ENCODE measurements at places on chromosomes 4 and X.

- DNase-seq = no peak
Measured at GRCh38 chr4:107548211-107548905, 171.7 kb downstream of the PAPSS1 start.

DNA sequence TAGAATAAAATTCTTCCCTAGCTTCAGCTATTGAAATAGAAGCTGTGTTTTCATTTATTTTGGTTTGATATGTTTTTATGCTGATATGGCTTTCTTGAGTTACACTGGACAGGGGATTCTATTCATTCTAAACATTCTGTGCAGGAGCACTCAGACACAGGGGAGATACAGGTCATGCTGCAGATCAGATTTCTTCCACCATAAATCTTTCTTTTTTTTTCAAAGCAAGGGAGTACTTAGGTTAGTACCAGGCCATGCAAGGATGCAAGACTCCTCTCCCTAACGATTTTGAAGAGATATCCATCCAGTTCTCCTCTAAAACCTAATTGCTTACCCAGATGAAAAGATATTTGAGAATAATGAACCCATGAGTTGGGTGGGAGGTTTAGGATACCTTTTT, 21.4 kb downstream of the ETDC start:
- no peak for DNase-seq

GRCh38 chr4:55237839-55238238, 108.2 kb upstream of the SRD5A3 start:
- DNase-seq = no peak

- no peak for DNase-seq
Measured at GRCh38 chrX:76893930-76894329, 466.4 kb downstream of the MAGEE1 start.

DNA sequence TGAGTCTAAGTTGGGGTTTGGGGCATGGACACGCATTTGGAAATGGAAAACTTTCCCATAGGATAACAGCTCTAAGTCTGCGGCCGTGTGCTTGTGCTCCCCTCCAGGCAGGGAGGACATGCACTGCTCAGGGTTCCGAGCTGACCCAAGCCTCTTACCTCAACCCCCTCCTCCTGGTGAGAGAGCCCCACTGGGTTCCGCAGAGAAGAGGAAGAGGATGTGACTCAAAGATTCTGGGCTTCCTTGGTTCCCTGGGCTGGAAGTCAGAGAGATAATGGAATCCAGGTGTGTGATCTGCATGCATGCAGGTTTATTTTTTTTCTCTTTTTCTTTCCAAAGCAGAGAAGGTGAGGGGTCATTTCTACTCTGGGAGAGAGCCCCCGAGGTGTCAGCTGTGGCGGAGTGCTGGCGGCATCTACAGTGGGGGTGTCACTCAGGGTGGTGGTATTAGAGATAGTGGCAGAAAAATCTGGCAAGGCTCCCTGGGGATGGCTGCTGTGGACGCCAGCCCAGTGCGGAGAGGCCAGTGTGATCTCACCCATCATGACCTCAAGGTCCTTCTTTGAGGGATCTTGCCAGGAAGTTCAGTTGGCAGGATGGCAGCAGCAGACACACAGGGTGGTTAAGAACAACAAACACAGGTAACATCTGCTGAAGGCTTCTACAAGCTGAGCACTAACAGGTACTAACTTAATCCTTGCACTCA, 168.7 kb upstream of the HAND2 start:
- DNase-seq = no peak

GRCh38 chr4:75686346-75686745, 13.1 kb upstream of the G3BP2 start:
- no peak for DNase-seq

DNA sequence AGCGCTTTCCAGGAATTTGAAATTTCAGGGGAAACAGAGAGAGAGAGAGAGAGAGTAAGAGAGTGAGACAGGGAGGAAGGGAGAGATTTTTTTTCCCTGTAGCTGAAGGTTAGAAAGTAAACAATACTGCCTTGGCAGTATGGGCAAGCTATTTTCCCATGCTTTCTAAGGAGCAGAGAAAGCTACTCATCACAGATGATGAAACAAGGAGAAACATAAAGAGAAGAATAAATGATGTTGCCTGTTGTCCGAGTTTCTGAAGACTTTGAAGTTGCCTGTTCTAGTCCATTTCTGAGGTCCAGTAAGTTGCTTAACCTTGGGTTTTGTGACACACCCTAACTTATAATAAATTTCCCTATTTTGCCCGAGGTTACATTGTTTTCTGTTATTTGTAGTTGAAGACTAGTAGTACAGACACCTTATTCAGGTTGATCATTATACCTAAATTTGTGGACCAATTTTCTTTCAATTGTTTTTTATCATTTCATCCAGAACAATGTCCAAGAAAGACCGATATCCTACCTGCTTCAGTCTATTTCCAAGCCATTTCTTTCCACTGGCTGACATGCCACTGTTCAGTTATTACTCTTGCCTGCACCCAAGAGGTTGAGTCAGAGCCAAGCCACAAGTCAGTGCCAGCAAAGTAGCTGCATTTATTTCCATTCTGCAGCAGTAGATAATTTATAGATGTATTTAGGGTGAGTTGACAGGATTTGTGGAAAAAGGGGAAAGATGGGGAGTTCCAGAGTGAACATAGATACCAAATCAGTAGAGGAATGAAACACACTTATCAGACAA, 49.7 kb upstream of the SLC16A2 start:
- no peak for DNase-seq
